ENCODE measurements at places on chromosomes 6 and 20.

DNA sequence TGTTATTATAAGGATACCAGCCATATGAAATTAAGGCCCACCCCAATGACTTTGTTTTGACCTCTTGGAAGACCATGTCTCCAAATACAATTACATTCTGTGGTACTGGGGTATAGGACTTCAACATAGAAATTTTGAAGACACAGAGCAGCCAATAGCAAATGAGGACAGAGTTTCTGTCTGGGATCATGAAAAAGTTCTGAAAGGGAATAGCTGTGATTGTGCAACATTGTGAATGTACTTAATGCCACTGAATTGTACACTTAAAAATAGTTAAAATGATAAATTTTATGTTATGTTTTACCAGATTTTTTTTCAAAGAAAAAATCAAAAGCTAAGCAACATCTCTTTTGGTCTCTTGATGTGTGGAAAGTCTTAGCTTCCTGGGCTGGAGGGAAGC lies 27.0 kb upstream of the AGPAT4 start:
- DNase-seq: no peak

DNA sequence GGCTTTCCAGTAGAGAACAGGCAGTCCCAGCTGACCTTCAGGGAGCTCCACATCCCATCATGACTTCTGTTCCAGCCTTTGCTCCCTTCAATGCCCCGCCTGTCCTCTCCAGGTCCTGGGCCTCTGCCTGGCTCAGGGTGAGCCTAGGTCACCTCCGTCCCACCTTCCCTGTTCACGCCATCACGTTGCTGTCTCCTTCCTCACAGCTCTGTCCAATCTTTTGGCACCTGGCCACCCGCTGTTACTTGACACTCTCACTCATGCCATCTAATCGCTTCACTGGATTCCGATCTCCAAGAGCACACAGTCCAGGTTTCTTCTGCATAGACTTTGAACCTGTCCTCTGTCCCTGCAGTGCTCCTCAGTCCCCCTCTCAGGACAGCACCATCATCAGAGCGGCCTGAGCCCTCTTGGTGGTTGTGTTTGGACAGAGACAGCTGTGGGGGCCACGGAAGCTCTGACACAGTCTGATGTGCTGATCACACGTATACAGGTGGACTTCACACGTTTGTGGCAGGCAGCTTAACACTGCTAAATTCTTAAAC lies 34.7 kb upstream of the TIAM2 start:
- DNase-seq: no peak

GRCh38 chr6:88919032-88919431 lies 44.4 kb downstream of the RNGTT start:
- no peak for DNase-seq

- DNase-seq: no peak
Observed at GRCh38 chr6:104885518-104886043, 25.9 kb upstream of the HACE1 start.

DNA sequence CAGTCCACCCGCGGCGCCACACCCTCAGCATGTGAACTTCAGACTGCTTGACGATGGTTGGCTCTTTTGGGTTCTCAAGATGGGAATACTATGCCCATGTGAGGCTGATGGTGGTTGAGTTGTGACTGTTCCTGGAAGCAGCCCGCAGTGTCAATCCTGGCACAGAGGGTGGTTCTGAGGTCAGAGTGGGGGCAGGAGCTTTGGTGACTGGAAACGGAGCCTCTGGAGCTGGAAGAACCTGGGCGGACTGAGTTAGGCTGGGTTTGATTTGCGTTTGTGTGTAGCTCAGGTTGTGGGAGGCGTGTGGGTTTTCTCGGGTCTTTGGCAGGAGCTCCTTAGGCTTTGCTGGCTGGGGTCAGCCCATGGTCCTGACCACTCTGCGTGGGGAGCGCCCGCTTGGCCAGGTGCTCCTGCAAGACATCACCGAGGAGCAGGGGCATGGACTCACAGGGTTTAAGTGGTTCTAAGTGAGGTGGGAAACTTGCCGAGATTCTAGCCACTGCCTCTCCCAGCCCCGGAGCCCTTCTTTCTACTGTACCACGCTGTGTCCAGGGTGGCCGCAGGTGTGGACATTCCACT lies 37.3 kb upstream of the SLC22A1 start:
- no peak for DNase-seq

DNA sequence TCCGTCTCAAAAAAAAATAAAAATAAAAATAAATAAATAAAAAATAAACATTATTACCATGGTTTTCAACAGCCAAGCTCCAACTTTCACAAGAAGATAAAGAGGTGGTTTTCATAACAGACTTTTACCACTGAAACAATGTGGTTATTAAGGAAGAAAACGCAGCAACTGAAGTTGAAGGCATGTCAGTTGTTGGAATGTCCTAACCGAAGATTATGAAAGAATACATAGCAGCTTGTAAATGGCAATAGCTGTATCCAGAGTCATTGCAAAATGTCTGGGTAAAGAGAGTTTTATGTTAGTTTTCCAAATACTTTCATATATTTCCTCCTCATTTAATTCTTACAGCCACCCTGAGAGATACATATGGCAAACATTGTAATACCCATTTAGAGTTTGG lies 161.6 kb upstream of the MARCKS start:
- DNase-seq: no peak

DNA sequence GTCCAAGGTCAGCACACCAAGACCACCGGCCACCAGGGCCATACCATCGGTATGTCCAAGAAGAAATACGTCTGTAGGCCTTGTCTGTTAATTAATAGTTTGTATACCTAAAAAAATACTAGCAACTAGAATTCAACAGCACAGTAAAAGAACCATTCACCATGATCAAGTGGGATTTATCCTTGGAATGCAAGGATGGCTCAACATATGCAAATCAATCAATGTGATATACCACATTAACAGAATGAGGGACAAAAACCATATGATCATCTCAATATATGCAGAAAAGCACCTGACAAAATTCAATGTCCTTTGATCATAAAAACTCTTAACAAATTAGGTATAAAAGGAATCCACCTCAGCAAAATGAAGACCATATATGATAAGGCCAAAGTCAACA lies 24.4 kb downstream of the RPP40 start:
- no peak for DNase-seq

DNA sequence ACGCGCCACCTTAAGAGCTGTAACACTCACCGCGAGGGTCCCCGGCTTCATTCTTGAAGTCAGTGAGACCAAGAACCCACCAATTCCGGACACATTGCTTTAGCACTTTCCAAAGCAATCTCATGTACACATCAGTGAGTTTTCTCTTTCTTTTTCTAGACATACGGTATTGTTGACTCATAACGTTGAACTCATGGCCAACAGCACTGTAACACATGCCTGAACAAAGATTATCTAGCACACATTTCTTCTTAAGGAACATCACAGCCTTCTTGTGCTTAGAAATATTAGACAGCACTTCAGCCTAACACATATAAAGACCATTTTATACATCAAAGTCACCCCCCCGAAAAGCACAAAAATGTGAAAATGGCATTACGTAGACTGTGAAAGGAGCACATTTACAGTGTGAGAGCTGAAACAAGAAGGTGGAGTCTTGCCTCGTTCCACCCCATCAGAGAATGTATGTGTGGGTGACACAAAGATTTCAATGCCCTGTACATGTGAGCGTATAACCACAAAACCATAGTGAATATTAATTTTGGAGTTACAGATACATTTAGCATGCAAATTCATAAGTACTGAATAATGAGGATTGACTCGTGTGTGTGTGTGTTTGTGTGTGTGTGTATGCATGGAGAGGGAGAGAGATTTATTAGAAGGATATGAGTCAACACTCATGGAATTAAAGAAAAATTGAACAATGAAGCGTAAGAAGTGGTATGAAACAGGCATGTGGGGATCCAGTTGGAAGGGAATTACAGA lies 134.1 kb downstream of the FAM83B start:
- no peak for DNase-seq

GRCh38 chr6:25387911-25388310 lies 108.7 kb downstream of the CARMIL1 start:
- no peak for DNase-seq

- no peak for DNase-seq
Observed at GRCh38 chr6:166317261-166318212, 9.3 kb upstream of the PRR18 start.

DNA sequence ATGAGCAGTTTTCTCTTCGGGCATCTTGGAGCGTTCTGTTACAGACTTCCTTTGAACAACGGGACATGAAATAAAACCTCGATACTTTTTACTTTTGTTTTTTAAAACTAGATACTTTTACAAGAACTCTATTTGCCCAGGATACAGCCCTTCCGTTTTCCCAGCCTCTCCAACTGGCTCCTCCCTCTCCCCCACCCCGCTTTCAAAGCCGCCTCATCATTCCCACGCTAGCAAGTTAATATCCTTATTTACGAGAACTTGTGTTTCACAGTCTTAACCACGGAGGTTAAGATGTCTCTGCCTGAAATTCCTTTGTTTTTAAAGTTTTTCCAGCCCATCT lies 241 bp upstream of the CFAP206 start:
- DNase-seq: no peak

GRCh38 chr6:157726892-157727628 lies 96.0 kb upstream of the SNX9 start:
- DNase-seq: no peak

GRCh38 chr6:36793296-36793912 lies 45.8 kb downstream of the CPNE5 start:
- DNase-seq: no peak

- no peak for DNase-seq
Observed at GRCh38 chr6:56356426-56356825, 109.0 kb upstream of the COL21A1 start.

- DNase-seq: no peak
Observed at GRCh38 chr20:4141291-4142240, 126.2 kb upstream of the RNF24 start.

DNA sequence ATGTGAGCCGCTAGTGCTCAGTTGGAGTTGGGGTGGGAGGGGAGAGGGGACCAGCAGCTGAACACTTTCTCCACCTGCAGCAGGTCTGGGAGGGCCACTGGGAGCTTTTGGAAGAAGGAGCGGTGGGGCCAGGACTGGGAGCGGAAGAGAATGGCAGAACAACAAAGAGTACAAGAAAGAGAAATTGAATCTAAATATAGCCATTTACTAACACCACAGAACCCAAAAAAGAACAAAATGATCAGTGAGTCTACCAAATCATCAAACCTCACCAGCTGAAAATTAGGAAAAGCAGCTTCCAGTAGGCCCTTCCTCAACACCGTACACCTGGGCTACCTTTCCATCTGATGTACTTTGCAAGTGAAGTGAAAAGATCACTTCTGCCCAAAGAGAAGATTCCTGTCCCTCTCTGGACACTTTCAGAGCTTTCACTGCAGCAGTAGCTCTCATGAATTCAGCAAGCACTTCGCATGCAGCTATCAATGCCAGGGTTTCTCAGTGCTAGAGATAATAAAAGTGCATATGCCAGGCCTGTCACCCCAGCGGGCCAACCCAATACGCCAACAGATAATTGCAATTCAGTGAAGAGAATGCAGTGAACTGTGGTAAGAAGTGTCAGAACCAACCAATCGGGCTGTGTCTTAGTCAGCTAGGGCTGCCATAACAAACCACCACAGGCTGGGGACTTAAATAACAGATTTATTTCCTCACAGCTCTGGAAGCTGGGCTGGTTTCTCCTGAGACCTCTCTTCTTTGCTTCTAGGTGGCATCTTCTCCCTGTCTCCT lies 597 bp downstream of the LY86 start:
- no peak for DNase-seq

DNA sequence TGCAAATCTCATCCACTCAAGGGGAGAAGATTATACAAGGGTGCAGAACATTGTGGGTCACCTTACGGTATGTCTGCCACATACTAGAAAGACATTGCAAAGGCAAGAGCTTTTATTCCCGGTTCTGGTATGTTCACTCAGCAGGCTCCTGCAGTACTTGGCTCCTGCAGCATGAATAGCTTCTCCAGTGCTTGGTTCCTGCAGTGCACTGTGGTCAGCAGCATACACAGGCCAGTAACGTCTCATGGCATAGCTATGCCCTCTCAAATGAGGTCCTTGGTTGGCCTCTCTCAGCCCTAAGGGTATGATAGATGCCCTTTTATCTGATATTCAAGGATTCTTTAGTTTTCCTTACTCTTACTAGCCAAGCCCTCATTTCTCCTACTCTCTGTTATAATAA lies 12.6 kb downstream of the TCP11 start:
- no peak for DNase-seq

DNA sequence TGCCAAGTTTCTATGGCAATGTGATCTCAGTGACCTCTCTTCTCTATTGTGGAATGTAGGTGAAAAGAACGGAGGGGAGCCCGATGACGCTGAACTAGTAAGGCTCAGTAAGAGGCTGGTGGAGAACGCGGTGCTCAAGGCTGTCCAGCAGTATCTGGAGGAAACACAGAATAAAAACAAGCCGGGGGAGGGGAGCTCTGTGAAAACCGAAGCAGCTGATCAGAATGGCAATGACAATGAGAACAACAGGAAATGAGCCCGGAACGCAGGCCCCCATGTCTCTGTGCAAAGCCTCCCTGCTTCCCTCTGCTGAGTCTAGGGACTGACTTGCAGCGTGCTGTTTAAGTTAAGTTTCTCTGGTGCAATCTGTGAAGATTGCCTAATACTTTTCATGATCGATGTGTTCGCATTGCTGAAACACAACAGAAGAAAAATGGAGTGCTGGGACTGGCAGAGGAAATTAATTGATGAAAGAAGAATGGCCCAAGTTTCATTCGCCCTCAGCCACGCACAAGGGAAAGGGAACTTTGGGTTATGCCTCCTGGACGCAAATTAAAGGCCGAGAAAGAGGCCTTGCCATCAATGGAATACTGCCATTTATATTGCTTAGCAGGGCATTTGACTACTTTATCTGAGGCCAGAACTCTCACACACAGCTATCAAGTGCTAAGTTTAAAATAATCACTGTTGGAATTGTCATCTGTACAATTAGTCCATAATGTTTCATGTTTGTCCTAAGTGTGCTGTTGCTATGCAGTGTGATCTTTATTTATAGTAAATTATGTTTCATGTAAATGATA lies 146.4 kb downstream of the AKAP7 start:
- DNase-seq: peak; percentile 7

- DNase-seq: no peak
Observed at GRCh38 chr6:9412951-9413559, 977.7 kb upstream of the SLC35B3 start.

GRCh38 chr6:158987657-158988056 lies 12.3 kb downstream of the RSPH3 start:
- DNase-seq: no peak

- no peak for DNase-seq
Observed at GRCh38 chr6:44012078-44012493, 115.2 kb downstream of the MRPL14 start.

- DNase-seq: no peak
Observed at GRCh38 chr20:36462440-36463211, 78.7 kb upstream of the MYL9 start.

- no peak for DNase-seq
Observed at GRCh38 chr6:117346142-117346930, 79.4 kb downstream of the ROS1 start.

DNA sequence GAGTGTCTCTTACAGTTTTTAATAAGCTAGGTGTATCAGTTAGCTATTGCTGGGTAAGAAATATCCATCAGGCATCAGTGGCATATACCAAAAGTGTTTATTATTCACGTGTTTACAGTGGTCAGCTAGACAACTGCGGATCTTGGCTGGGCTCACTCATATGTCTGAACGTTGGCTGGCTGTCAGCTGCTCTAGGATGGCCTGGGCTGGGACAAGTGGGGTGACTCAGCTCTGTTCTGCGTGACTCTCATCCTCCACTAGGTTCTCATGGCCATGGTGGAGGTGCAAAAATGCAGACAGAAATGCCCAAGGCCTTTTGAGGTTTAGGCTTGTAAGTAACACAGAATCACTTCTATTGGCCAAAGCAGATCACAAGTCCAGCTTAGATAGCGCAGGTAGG lies 22.0 kb downstream of the ZNF341 start:
- DNase-seq: no peak

- no peak for DNase-seq
Observed at GRCh38 chr20:32507998-32508774, 76.9 kb downstream of the NOL4L start.

GRCh38 chr6:79784395-79784753 lies 153.2 kb downstream of the SH3BGRL2 start:
- no peak for DNase-seq

Data from activated T-cell treated with anti-CD3 and anti-CD28 coated beads for 48 hours (primary cell).